Fibroblast of lung (primary cell): ENCODE measurements at places on chromosomes 2 and 18.

GRCh38 chr18:72869226-72870185 lies 1.7 kb upstream of the NETO1 start:
- DNase-seq = no peak

DNA sequence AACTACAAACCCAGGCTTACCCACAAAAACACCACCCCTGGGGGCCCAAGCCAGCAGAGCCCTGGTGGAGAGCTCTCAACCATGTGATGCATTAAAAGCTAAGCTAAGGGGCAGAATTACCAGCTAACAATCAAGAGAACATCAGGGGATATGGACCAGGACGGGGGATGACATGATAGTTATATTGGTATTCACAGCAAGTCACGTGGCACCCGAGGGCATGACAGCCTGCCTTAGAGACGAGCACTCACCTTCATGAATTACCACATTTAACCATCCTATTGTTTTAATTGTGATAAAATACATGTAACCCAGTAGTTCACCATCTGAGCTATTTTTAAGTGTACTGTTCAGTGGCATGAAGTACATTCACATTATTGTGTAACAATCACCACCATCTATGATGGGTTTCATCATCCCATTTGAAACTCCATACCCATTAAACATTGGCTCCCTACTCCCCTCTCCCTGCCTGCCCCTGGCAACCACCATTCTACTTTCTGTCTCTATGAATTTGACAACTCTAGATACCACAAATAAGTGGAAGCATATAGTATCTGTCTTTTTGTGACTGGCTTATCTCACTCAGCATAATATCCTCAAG lies 245.6 kb downstream of the ANAPC1 start:
- DNase-seq = no peak

DNA sequence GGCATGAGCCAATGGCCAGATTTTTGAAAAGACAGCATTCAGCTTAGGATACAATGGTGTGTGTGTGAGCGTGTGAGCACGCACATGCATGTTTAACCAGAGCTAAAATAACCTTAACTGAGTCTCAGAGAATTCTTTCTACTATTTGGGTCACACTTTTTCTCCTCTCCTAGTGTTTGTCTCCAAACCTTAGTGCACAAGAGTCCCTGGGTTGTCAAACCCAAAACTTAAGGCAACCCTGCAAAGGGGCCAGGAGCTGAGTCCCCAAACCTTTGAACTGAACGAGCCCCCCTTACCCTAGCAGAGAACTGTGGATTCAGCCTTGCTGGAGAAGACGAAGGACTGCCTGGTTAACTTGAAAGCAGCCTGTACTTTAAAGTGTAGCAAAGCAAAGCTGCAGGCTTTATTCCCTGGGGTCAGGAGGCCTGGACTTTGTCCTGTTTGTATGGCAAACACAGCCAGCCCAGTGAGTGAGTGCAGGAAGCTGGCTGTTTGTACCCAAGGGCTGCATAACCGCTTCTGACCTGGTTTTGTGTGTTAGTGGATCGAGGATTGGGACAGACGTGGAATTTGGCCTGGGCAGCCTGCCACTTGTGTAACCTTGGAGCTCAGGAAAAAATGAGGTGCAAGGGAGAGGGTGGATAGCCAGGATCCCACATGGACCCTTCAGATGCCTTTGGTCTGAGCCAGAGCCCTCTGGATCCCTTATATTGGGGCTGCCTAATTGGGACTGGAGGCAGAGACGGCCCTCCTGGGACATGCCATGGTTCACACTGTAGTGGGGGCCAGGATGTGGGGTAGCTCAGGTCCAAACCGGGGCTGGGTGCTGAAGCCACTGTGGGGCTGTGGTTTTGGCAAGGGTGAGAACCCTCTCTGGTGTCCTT lies 6.4 kb upstream of the PSMD1 start:
- DNase-seq = no peak

GRCh38 chr2:231682603-231683291 lies 25.6 kb upstream of the PTMA start:
- DNase-seq = no peak

GRCh38 chr2:179263015-179263414 lies 1.6 kb downstream of the SESTD1 start:
- peak; percentile 84 for DNase-seq

DNA sequence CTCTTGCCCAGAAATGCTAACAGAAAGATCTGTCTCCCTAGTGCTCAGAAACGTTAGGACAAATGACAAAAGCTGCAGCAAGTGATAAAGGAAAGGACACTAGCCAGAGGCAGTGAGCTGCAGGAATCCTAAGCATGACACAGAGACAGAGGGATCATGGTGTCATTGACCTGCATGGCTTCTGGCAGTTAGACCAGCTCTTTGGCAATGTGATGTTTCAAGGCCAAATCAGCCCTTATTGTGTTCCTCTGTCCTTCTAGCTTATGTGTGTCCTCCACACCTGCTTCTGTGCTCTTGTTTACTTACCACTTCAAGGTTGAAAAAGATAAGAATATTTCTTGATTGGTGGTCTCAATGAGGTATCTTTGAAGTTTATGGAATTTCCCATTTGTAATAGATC lies 120.8 kb downstream of the RHBDD1 start:
- no peak for DNase-seq

- no peak for DNase-seq
Measured at GRCh38 chr18:56481751-56482150, 156.6 kb downstream of the TXNL1 start.

- DNase-seq = no peak
Measured at GRCh38 chr18:23189768-23190661, 54.7 kb downstream of the CABLES1 start.

DNA sequence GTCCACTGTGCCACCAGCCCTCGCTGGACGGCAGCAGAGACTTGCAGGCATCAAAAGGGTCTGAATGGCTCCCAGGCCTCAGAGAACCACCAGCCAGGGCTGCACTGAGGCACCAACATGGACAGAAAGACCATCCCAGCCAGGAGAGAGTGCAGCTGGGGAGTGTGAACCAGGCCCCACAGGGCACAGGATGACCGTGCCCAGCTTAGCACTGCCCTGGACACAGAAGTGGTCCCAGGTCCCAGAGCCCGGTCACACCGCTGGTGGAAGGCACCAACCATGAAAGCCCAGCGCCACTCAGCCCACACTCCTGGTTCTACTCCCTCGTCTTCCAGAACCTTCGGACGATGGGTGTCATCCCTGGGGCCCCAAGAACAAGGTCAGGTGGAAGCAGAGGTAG lies 20.5 kb downstream of the AQP12A start:
- DNase-seq = no peak

DNA sequence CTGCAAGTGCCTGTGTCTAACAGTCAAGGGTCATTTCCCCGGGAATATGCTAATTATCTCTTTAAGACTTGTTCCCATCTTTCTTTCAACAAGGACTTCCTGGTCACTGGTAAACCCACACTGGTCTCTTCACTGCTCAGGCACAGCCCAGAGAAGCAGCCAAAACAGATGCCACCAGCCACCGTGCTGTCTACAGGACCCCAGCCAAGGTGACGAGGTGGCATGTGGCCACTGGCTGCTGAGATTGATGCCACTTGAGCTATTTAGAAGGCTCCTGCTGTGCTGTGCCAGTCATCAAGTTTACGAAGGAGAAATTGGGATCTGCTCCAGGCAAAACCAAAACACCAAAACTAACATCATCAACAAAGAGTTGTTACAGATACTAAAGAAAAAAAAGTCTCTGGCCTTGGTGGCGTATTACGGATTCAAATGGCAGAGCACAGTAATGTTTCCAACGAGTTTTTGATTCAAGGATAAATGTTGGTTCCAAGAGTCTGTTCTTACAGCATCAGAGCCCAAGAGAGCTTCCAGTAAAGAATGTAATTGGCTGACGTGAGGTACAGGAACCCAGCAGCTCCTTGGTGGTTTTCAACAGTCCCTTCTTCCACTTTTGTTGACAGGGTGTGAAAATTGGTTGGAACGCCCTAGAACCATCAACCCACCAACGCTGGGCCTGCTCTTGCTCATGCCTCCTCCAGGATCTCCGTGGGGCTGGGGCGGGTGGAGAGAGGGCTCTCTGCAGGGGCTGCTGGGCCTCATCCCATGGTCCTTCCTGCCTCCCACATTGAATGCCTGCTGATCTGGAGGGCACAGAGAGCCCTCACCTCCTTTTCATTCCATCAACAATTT lies 63.7 kb upstream of the ZCCHC2 start:
- no peak for DNase-seq

DNA sequence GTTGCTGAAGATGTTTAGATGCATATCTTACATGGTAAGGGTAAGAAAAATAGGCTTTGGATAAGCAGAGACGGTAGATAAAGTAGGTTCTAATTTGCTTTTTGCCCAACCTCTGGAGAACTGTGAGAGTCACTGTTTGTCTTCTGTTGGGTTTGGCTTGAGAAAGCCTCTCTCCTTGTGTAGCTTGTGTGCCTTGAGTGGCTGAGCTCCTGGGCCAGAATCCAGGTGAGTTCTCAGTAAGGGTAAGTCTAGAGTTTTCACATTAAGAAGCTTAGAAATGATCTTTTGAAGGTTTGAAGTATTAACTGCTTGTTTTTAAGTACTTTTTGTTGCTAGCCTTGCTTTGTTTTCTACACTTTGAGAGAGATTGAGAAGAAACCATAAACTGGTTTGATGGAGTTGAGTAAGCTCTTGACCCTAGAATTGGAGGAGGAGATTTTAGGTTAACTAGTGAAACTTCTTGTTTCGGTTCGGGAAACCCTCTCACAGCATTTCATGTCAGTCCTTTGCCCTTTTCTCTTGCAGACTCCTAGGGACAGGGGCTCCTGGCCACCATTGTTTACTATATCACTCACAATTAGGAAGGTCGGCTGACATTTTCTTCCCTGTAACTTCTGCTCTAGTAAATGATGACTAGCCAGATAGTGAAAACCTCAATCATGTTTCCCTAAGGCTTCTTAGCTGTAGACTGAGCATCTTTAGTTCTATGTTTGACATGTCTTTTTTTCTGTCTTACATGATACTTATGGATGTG lies 26.0 kb downstream of the MAP4K4 start:
- DNase-seq = no peak

DNA sequence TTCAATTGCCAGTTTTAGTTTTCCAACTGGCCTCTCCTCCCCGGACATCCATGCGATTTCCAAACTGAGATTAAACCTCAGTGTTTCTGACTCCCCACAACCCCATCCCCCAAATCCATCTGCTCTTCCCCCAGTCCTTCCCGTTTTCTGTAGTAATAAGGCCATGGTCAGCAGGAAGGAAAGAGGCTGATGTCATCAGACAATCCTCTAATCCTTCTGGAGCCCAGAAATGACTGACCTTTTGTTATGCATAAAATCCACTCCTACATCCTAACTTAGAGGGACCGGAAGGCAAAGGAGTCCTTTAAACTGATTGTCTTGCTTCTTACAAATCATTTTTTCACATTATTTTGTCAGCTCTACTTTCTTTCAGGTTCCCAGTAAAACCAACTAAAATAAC lies 155.8 kb downstream of the INO80D start:
- peak; percentile 48 for DNase-seq

DNA sequence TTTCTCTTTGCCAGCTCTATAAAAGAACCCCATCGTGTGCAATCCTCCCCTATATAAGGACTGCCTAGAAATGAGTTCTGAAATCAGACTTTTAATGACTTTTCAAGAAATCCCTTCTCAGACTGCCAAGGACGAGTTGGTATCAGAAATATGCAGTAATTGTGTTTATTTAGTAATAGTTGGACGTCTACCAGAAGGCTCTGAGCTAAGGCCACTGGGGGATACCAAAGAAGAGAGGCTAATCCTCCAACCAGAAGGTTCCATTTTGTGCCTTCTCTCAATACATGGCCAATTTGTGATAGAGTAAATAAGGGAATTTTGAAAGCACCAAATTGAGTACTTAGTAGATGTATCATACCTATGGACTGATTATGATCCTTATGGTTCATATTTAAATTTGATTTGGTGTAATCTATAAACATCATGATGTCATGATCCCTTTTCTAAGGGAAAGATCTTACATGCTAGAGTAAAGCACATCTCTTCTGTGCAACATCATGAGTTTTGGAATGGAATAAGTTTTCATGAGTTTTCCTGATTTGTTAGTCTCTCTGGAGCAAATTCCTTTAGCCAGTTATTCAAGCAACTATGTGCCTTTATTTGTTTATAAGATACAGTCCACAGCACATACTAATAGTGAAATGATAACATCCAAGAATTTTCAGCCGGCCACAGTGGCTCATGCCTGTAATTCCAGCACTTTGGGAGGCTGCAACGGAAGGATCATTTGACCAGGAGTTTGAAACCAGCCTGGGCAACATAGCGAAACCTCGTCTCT lies 82.2 kb upstream of the LTBP1 start:
- peak; percentile 90 for DNase-seq

- no peak for DNase-seq
Measured at GRCh38 chr18:26706911-26707351, 158.6 kb downstream of the AQP4 start.
